ENCODE measurements at places on chromosomes 3 and 15. TPM values are rescaled to one million over a fixed set of nuclear protein-coding genes. Genes with fewer than 3 reads are reported as not detected.

FLNB gene
- polyA plus RNA-seq = 72.3 TPM

PP2D1 gene
- not detected for polyA plus RNA-seq

GOLGA6L25 gene
- polyA plus RNA-seq = not detected

KNL1 gene
- 2.7 TPM for polyA plus RNA-seq

CRYGS gene
- 1.5 TPM for polyA plus RNA-seq

GP9 gene
- not detected for polyA plus RNA-seq

NR1I2 gene
- polyA plus RNA-seq = 2.6 TPM

ANKRD34C gene
- polyA plus RNA-seq = 0.02 TPM

MOBP gene
- 0.24 TPM for polyA plus RNA-seq

CFAP100 gene
- polyA plus RNA-seq = 0.17 TPM

ARL6 gene
- polyA plus RNA-seq = 1.8 TPM

GRK7 gene
- not detected for polyA plus RNA-seq

CFAP161 gene
- 0.05 TPM for polyA plus RNA-seq

CD200R1 gene
- polyA plus RNA-seq = not detected

ANKUB1 gene
- not detected for polyA plus RNA-seq

TMC3 gene
- polyA plus RNA-seq = not detected

DNA sequence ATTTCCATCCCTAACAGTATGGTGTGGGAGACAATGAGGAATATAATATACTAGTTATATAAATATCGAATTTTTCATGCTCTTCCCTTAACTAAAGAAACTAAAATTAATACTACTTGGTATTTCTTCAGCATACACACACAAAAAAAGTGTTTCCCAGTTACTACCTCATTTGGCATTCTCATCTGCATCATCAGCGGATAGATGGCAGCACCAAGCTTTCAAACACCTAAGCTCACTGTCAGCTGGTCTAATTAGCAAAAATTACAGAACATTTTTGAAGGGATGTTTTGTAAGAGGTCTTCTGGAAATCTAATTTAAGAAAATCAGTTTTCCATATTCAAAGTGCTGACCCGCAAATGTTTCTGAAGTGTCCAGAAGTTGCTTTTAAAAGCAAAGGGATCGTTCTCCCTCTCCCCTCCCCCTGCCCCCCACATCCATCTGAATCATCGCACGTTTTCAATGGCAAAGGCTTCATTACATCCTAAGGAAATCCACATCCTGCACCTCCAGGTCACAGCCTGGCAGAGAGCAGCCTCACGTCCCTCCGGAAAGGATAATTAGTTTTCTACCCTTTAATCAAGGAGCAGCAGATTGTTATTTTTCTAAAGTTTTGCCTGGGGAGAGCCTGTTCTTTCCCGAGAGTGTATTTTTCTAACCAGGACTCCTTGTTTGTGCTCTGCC, 86.1 kb upstream of the SPATA12 start:
- DNase-seq = no peak

DNA sequence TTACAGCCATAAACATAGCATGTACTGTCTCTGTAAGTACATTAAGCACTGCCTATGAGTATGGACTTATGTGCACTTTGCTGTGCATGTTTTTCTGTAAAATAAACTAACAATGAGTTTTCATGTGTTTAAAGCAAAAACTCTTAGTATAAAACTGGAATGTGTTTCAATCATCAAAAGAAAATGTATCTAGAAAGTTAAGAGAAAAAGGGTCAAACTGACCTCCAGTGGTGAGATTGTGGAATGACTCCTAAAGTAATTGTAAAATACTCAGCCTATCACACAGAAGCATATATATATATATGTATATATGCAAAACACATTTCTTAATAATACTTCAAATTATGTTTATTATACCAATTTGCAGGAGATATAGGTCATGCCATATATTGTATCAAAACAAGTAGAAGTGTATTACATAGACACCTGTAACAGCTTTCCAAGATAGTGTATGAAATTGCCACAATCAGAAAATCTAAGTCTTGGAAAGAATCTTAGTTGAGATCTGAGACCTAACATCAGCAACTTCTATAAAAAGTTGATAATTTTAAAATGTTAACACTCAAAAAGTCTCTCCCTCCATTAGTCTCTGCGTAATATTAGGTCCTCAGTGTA, 199.6 kb downstream of the FMN1 start:
- no peak for DNase-seq

GRCh38 chr15:91243826-91244225, 143.8 kb downstream of the SV2B start:
- DNase-seq = no peak

- DNase-seq = no peak
Observed at GRCh38 chr3:138862924-138863775, 28.4 kb upstream of the PIK3CB start.

DNA sequence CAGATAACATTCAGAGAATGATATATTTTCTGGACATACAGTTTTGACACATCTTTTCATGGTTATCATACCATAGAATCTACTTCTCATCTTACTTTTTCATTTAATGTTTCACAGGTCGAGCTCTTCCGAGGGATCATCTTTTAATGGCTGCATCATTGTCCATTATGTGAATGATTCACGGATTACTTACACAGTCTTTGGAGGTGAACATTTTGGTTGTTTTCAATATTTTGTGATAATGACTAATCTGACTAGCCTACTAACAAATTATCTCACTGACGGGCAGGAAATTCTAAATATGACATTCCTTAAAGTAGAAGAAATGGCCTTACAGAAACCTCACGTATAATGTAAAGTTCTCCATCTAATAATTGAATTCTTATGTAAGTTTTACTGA, 209.1 kb upstream of the STRIT1 start:
- no peak for DNase-seq

DNA sequence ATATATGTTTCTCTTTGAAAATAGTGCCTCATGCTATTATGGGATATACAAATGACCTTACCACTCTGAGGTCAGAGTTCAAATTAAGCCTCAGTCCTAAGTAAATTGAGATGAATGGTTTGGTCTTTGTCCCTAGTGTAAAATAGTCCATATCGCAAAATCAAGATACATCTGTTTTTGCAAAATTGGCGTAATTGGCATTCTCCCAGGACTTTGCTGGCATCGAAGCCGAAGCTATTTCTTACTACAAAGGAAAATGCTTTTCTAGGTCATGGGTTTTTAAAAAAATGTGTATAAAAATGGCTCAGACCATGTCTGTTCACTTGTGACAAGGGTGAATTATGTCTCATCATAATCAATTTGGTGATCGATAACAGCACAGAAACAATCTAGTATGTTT, 25.9 kb downstream of the ROBO2 start:
- no peak for DNase-seq

- DNase-seq = no peak
Observed at GRCh38 chr3:107313711-107314110, 63.5 kb upstream of the CCDC54 start.

DNA sequence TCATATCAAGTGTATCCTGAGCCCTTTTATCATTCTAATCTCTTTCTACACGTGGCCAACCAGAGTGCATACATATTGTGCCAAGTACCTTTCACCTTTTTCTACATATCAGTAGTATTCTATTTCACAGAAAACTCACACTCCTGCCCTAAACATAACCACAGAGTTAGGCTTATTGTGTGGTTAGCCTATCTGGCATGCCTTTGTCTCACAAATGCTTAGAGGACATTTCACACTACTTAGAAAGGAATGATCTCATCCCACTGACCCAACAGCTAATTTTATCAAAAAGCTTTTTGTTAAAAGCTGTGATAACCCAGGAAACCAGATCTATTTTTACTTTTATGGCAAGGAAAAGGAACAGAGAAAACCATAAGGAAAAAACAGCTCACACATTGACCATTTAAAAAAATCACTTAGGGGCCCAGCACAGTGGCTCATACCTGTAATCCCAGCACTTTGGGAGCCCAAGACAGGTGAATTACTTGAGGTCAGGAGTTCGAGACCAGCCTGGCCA, 17.8 kb upstream of the MAP4 start:
- DNase-seq = no peak

DNA sequence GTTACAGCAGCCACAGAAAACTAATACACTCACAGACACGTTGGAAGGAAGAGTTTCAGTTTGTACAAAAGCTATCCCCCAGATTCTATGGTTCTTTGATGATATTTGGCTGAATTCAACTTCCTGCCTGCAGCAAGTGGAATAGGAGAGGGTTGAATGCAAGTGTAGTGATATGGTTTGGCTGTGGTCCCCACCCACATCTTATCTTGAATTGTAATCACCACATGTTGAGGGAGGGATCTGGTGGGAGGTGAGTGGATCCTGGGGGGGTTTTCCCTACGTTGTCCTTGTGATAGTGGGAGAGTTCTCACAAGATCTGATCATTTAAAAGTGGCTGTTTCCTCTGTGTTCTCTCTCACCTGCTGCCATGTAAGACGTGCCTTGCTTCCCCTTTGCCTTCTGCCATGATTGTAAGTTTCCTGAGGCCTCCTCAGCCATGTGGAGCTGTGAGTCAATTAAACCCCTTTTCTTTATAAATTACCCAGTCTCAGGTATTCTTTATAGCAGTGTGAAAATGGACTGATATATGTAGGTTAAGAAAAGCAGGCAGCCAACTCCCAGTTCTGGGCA, 29.8 kb downstream of the NMNAT3 start:
- DNase-seq = no peak

DNA sequence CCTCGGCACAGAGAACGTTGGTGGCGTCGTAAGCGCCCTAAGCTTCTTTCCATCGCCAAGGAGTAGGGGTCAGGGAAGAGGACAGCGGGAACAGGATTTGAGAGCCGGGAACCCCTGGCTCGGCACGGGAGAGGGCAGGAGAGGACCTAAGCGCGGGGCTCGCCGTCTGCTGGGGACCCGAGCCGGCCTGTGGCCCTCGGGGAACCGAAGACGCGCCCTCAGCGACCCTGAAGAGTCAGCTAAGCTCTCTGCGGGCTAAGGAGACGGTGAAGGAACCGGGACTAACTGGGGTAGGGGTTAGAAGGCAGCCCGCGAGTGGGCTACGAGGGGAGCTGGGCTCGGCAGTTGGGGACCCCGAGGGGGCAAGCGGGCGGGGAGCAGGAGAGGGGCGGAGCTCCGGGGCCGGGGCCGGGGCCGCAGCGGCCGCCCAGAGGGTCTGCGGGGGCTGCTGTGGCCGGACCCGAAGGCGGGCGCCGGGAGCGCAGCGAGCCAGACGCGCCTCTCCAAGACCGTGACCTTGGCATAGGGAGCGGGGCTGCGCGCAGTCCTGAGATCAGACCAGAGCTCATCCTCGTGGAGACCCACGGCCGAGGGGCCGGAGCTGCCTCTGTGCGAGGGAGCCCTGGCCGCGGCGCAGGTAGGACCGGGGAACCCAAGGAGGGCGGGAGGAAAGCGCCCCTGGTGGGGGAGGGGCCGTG, 574 bp downstream of the CASR start:
- DNase-seq = peak; percentile 77

GRCh38 chr3:156674911-156675829, 780 bp downstream of the TIPARP start:
- no peak for DNase-seq

DNA sequence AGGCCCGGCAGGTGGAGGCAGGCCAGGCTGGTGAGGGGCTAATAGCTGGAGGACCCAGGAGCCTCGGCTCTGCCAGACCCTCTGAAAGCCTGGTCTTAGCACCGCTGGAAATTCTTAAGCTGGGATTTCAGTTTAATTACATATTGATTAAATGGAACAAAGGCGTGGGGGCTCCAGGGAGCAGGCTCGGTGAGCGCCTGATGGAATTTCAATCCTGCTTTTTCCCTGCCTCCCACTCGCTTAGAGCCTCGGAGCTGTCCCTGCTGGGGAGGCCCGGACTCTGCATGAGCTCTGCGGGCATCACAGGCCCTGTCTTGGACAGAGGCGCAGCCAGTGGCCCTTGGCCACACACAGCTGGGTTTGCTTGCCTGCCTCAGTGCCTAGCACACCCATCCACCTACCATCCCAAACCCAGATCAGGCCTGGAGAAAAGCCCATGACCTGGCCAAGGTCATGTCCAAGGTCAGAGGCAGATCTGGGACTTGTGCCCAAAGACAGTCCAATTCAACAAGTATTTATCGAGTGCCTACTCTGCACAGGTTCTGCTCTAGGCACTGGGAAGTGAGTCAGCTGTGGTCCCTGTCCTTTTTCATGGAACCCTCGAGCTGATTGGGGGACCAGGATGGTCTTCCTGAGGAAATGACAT, 40.6 kb downstream of the LINGO1 start:
- no peak for DNase-seq

GRCh38 chr3:100030346-100030745, 84.0 kb downstream of the FILIP1L start:
- DNase-seq = no peak

- DNase-seq = no peak
Observed at GRCh38 chr3:157082305-157082982, 77.5 kb downstream of the CCNL1 start.

GRCh38 chr3:66500576-66501482, at the start of gene LRIG1:
Gene LRIG1, minus strand, starts transcription at chr3:66501022. Its CDS starts 615 bp downstream, at chr3:66500407.
- peak; percentile 98 for DNase-seq

DNA sequence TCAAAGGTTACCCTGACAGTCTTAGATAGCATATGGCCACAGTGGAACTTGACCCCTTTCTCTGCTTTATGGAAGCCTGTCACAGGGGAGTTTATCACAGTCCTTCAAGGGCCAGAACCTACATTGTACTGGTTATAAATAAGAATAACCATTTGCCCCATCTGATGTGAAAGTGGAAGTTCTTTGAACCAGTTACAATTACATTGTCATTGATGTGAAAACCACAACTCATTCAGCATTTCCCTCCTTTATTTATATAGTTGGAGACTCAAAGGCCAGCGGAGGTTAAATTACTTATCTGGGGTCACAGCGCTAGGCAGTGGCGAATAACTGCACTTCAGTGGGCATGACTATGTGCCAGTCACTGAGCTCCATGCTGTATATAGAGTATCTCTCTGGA, 60.5 kb upstream of the TBC1D5 start:
- DNase-seq = no peak

- DNase-seq = no peak
Observed at GRCh38 chr3:8727605-8728512, 5.7 kb upstream of the CAV3 start.

GRCh38 chr3:66672830-66673229, 172.0 kb upstream of the LRIG1 start:
- DNase-seq = no peak

GRCh38 chr3:107392549-107393165, 15.4 kb downstream of the CCDC54 start:
- DNase-seq = no peak

DNA sequence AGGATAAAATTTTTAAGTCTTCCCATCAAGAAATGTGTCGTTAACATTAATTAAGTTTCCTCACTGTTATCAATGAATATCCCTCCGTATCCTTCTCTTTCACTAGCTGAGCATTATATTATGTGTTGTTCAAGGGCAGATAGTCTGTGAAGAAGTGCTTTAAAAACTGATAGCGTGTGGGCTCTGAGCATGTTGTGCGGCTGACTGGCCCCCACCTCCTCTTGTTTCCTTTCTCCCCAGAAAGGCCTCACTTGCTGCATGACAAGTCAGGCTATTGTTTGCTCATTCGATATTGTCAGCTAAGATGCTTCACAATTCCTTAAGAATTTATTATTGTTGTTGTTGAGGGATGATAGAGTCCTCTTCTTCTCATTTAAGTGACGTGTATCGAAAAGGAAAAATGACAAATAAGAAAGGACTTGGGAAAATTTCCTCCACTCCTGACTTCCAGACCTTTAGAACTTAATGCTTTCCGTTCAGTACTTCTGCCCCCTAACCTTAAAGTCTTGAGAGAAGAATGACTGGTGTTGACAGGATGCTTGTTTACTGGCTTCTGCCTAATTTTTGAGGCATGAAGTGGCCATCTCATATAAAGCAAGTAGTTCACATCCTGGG, 298.3 kb downstream of the LPP start:
- DNase-seq = no peak

GRCh38 chr3:133540896-133541674, 32.4 kb upstream of the CDV3 start:
- DNase-seq = no peak

Data from H1 (cell line).